ENCODE measurements at places on chromosomes 6 and 20.

DNA sequence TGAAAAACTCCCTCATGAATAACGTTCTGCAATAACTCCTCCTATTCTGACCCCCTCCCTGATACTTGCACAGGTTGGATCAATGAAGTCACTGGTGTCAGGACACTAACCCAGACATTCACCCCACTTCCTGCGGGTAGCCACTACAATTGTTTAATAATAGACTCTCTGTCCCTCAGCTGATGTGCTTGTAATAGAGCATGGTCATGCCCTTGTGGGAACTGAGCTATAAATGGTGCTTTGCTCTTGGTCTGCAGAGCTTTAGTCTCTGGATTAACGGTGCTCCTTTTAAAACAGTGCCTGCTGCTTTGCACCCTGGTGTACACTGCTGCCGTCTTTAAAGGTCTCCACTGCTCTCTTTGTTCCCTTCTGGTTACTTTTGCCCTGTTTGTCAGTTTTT lies 127.3 kb downstream of the BACH2 start:
- no peak for DNase-seq

- DNase-seq: no peak
Observed at GRCh38 chr6:12490904-12491571, 200.9 kb downstream of the EDN1 start.

GRCh38 chr6:71028236-71028876 lies 71.5 kb upstream of the B3GAT2 start:
- no peak for DNase-seq

DNA sequence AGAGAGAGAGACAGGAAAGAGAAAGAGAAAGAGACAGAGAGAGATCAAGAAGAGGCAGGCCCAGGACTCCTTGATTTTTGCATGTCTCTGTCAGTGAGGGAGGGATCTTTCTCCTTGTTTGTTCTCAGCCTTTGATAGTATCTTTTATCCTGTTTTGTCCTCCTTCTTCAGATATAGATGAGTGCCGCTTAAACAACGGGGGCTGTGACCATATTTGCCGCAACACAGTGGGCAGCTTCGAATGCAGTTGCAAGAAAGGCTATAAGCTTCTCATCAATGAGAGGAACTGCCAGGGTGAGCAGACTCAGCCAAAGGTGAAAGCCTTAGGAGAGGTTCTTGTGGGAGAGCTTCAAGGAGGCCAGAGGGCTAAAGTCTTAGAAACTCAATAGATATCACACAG lies 20.0 kb upstream of the ZNF76 start:
- no peak for DNase-seq

DNA sequence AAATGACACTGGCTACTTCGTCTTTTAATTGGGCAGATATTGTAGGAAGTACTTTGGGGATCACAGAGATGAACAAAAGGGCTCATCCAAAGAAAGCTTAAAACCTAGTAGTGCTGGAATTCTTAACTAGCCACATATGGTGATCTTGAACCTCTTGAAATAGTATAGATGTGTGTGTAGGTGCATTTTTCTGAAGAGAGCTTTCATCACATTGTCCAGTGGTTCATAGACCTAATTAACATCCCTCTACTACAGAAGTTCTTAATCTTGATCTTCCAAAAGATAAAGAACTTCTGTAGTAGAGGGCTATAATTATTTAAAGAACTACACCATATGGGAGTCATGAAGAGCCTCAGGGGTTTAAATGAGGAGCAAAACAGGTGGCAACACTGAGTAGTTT lies 2.3 kb upstream of the PRIM2 start:
- DNase-seq: no peak

DNA sequence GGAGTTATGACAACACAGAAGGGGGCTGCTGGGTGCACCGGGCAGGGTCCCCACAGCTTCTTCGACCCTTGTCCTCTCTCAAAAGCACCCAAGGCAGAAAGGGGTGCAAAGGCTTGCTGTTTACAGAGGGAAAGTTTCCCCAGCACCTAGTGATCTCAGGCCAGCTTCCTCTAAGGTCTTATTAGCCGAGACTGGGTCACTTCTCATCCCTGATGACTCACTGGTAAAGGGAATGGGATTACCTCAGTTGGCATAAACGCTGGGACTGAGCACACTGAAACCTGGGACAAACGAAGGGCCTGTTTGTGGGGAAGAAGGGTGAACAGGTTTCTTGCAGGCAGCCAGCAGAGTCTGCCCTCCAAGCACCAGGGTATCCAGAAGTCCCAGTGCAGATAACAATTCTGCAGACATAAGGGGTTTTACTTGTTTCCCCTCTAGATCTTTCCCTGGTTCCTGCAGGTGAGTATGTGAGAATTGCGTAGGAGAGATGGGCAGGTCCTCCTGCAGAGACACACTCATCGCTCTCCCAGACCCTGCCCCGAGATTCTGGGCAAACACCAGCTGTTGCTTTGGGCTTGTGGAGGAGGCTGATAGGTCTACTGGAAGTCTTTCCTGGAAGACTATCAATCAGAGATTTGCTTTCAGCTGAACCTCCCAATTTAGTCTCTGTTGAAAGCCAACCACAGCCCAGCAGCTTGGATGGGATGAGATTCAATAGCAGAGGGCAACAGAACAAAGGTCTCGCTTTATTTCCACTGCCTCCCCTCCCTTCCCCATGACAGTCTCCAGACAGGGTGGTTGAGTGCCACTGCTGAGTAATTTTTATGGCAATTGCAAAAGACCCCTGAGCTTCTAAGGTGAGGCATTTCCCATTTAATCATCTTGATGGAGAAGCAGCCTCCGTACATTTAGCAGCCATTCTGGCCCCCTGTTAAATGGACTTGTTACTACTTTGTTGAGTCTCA lies 25.7 kb downstream of the KCNG1 start:
- DNase-seq: no peak

DNA sequence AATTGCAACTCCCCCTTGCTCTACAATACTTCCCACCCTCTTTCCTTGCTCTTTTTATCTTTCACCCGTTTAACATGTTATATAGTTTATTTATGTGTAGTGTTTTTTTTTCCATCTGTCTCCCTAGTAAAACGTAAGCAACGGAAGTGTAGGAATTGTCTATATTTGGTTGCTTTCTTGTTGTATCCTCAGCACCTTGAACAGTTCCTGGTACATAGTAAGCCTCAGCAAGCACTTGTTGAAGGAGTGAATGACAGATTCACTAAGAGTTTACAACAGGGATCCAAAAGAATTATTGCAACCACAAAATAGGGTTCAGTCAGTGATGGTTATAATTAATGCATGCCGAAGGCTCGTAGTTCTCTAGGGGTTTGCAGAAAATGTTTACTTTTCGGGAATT lies 242.7 kb downstream of the SAMD5 start:
- no peak for DNase-seq

- no peak for DNase-seq
Observed at GRCh38 chr6:12150812-12151432, 138.8 kb downstream of the HIVEP1 start.

GRCh38 chr6:13681305-13682061 lies 30.2 kb downstream of the RANBP9 start:
- DNase-seq: no peak

DNA sequence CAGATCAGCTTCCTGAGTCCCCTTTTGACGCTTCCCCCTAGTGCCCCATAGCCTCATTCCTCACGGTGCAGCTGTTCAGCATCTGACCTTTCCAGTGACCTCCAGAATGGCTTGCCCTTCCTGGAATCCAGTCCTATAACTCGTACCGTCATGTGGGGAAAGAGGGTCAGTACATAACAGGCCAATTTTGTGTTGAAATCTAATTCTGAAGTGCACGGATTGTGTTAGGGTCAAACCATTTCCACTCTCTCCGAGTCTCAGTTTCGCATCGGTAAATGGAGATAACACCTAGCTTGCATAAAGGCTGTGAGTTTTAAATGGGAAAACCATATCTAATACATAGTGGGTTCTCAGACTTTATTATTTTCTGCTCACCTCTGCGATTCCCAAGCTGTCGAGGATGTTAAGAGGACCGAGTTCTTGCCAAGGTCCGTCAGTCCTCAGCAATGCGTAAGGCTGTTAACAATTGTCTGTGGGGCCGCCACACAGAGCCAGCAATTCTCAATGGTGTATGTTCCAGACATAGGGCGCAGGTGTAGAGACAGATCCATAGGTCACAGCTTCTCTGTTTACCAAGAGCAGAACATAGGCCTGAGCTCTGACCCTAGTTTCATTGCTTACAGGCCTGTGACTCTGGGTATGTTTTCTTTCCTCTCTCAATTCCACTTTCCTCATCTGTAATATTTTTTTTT lies 45.5 kb upstream of the CCR6 start:
- DNase-seq: no peak

Measured in stimulated activated CD8-positive, alpha-beta memory T cell treated with anti-CD3 and anti-CD28 coated beads, Interleukin-15, amount 100 ng/mL, for 4 hours (primary cell).